ENCODE measurements at places on chromosomes 7 and 10.

DNA sequence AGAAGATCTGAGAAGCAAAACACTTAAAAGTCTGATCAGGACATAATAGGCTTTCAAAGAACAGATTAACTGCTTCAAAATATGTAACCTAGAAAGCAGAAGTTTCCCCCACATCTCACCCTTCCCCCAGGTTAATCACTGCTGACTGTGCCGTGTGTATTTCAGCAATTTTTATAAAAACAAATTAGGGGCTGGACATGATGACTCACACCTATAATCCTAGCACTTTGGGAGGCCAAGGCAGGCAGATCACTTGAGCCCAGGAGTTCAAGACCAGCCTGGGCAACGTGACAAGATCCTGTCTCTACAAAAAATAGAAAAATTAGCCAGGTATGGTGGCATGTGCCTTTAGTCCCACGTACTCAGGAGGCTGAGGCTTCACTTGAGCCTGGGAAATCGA, 67.6 kb upstream of the GATA3 start:
- no peak for DNase-seq
- H3K27me3 ChIP-seq: no peaks in the 10 kb centered on the region

DNA sequence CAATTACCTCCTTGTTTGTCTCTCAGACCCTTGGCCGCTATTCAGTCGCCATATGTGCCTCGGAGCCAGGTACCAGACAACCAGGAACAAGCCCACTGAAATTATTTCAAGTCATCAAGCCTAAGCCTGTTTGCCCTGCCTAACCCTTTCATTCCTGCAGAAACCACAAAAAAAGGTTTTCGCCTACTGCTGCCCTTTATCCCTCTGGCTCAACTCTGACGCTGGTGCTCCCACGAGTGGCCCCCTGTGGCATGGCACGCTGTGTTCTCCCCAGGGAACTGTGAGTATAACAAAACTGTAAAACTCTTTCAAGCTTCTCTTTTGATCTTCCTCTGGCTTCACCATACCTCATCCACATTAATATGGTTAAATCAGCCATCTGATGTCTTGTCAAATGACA, 215.7 kb upstream of the CDC14C start:
- no peaks in the 10 kb centered on the region for H3K4me1 ChIP-seq
- H3K27me3 ChIP-seq: no peaks in the 10 kb centered on the region
- no peak for DNase-seq

DNA sequence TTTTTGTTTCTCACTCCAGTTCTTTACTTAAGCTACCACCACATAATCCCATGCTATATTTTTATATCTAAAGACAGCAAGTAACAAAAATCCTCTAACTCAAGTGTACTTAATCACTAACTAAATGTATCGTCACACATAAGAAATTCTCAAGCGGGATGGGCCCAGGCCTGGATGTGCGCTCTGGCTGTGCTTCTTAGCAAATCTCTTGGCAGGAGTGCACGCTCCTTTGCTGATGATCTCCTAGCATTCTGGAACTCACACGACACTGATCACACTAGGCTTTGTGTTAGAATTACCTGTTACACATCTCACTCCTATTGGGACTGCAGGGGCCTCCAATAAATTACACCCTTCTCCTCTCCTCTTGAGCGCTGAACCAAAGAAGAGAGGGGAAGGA, 46.7 kb upstream of the CALD1 start:
- no peak for DNase-seq
- H3K27me3 ChIP-seq: no peaks in the 10 kb centered on the region
- no peaks in the 10 kb centered on the region for H3K36me3 ChIP-seq
- H3K27ac ChIP-seq: no peak overlapping the region
- no peak overlapping the region for H3K4me3 ChIP-seq

GRCh38 chr7:1611708-1612241, 41.9 kb upstream of the PSMG3 start:
- no peak overlapping the region for H3K27ac ChIP-seq
- no peak for DNase-seq
- no peaks in the 10 kb centered on the region for H3K4me1 ChIP-seq
- no peaks in the 10 kb centered on the region for H3K27me3 ChIP-seq
- no peaks in the 10 kb centered on the region for H3K36me3 ChIP-seq
- no peak overlapping the region for H3K4me3 ChIP-seq

GRCh38 chr10:120606051-120606764, 149.2 kb downstream of the PLPP4 start:
- no peaks in the 10 kb centered on the region for H3K36me3 ChIP-seq
- H3K27me3 ChIP-seq: no peaks in the 10 kb centered on the region
- H3K27ac ChIP-seq: no peak overlapping the region
- no peak for DNase-seq
- H3K4me1 ChIP-seq: no peaks in the 10 kb centered on the region

- H3K36me3 ChIP-seq: no peaks in the 10 kb centered on the region
- H3K4me1 ChIP-seq: no peaks in the 10 kb centered on the region
- H3K27me3 ChIP-seq: peaks cover 5% of the 10 kb centered on the region
Measured at GRCh38 chr7:30936650-30937245, 25.1 kb downstream of the AQP1 start.
